Kidney epithelial cell (primary cell): ENCODE measurements at places on chromosomes 11 and 22.
A peak's percentile ranks its signal among the peaks of the same experiment; 100 is the strongest.

DNA sequence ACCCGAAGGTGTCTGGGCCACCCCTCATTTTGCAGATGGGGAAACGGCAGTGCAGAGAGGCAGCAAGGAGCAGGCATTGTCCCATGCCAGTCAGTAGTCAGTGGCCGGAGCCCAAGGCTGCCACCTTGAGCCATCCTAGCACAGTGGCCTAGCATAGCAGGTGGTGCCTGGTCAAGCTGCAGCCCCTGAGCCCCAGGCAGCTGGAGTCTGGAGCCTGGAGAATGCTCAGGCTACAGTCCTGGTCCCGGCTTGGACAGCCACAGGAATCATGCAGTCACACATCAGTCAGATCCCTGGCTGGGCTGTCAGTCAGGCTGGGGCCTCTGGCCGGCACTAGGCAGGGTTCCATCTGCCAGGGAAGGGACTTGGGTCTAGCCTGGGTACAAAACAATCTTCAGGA, 18.6 kb downstream of the KCNC1 start:
- DNase-seq: no peak

DNA sequence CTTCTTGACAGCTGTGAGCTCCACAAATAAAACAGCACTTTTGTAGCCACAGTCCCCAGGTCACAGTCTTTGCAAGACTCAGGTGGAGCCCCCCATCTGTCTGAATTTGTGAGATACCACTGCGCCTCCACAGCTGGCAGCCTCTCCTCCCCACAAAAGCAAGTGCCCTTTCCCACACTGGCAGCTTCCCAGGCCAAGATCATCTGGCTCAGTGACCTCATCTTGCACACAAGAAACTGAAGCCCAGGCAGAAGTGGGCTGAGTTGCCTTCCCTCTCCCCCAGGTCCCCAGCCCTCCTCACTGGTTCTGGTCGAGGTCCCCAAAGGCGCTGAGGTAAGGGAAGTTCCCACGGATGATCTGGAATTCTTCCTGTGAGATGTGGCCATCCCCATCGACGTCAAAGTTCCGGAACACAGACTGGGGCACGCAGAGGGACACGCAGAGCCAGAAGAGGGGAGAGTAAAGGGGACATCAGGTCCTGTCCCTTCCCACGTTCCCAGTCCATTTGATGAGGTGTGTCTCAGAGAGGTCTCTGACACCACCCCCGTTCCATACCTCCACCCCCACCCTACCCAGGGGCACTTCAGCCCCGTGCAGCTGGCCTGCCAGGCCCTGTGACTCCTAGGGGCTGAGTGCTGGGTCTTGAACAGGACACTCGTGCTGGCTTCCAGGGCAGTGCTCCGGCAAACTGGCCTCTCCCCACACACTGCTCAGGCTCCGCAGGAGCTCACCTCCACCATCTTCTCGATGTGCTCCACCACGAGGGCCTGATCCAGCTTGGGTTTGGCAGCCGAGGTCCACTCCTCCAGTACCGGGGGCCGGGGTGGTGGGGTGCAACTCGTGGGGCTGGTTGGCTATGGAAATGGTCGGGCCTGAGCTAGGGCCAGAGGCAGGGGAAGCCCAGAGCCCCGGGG, 8.9 kb downstream of the RASGRP2 start:
- DNase-seq: no peak

DNA sequence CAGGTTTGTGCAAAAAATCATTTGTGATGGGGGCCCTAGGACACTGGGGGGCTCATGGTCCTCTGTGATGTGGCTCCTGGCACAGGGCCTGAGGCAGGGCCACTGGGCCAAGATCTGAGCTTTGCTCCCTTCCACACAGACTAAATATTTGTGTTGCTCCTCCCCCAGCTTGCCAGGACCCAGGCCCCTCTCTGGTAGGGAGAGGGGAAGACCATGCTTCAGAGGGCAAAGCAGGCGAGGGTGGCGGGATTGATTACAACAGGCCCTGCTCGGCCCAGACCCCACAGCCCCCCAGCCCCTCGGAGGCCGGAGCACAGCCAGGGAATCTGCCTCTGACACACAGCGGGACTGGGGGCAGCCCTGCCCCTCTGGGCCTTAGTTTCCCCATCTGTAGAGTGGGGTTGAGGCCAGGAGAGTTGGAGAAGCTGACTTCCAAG, 29.0 kb downstream of the WNT11 start:
- DNase-seq: no peak

DNA sequence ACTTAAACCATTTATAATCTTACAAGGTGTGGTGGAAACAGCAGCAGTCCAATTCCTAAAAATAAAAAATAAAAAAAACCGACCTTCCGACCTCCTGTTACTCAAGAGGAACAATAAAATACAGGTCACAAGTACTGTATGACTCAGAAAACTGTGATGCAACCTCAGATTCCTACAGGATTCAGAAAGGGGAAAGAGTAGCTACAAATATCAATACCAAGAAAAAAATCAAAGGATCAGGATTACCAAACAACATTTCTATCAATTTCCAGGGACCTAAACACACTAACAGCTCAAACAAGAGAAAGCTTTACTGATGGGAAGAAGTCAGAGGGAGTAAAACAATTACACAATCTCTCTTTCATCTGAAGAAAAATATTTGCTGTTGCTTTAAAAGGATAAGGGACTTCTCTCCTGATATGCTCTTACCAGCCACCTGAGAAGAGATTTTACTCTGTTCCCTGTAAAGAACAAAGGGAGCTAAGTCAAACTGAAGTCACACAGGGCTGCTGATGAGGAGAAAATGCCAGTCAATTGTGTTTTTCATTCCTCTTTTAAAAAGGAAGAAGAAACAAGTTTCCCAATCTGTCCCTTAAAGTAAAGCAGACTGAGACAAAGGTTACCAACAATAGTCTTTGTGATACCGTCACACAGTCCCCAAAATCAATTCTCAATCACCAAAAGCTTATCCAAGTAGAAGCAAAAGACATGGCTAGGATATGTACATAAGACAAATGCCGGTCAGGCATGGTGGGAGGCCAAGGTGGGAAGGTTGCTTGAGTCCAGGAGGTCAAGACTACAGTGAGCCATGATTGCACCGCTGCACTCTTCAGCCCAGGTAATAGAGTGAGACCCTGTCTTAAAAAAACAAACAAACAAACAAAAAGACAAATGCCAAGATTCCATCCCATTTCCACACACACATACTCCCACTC, 39.3 kb downstream of the AMBRA1 start:
- DNase-seq: peak; percentile 71

- DNase-seq: no peak
These were observed 243.8 kb downstream of the TMEM135 start for GRCh38 chr11:87281496-87281895.

DNA sequence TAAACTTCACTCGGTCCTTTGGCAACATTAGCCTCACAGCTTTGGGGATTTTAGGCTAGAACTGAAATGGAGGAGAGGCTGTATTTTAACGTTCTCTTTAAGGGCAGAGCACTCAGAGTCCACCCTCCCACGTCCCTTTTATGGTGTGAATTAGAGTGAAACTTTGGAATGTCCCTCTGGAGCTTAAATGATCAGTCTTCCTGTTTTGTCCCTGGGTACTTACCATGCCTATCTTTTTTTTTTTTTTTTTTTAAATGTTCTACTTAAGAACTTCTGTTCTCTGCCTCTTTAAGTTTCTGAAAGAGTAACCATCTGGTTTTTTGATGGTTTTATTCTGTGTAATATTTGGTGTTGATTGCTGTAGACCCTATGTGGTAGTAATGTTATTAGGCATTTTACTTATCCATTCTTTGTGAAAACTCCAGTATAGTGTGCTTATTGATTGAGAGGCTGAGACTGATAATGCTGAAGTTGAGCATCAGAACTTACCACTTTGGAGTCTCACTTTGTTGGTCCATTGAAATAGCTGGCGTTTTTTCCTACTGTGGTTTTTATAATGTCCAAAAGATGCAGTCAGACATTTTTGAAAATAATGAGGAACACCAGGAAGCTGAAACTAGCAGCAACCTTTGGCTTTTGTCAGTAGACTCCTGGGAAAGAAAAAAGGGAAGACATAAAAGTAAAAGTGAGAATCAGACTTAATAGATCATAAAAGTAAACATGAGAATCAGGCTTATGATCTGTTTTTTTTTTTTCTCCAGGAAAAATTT, 11.6 kb downstream of the UVRAG start:
- no peak for DNase-seq

DNA sequence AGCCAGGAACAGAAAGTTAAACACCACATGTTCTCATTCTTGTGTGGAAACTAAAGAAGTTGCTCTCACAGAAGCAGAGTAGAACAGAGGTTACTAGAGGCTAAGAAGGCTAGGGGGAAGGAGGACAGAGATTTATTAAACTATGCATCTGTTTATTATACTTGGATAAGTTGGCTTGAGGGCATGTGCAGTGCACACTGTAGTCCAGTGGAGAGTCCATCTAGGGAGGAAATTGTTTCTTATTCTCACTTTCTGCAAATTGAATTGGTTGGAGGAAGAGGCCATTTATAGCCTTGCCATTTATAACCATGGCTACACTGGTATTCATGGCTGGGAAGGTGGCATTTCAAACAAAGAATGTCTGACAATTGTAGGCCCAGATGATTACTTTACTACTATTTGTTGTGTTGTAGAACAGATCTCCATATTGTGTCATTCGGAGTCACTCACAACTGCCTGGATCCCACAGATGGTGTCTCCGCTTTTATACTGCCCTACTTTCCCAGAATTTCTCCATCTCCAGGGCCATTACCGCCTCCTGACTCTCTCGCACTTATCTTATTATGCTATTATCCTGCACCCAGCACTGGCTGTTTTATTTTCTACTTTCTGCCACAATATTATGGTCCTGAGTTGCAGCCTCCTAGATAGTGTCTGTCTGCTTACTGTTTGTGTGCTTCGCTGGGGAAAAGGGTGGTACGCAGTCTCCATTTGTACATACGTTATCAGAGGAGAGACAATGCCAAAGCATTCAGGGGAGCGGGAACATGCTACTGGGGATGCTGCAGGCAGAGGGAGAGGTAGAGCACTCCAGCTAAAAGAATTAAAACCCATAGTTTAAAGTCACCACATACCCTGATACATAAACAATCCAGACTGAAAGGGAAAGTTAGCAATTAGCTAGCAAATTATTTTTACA, 169.3 kb upstream of the BLID start:
- DNase-seq: no peak

- DNase-seq: no peak
These were observed 18.6 kb upstream of the FOLR1 start for GRCh38 chr11:72173291-72173690.

DNA sequence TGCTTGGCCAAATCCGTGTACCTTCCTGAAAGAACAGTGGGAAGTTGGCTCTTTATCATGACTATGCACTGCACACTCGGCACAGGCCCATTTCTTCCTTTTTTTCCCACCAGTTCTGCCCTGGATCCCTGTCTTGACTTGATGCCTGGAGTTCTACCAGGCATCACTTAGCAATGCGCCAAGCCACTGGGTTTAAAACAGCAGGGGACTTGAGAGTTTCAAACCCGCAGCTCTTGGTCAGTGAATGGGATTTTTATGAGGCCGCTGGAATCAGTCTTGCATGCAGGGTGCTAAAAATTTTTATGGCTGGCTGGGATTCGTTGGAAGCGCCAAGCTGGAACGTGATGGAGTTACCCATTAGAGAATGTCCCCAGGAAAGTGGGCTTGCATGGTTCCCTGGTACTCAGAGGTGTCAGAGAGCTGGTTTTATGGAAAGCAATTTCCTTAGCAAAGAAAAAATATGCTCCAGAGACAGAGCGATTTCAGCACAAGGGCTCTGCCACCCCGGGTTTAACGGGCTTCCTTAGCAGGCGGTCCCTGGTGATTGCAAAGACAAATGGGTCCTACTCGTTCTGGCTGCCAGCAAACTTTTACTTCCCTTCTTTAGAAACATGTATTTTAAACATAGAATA, 432.9 kb downstream of the TENM4 start:
- DNase-seq: no peak

GRCh38 chr11:57667736-57668433, at the start of gene ZDHHC5:
Gene ZDHHC5 (plus strand): TSS chr11:57668114. CDS start chr11:57673091, 4,977 bp downstream.
- peak; percentile 95 for DNase-seq

- DNase-seq: no peak
These were observed 13.7 kb upstream of the SHISAL1 start for GRCh38 chr22:44326491-44326885.

- no peak for DNase-seq
These were observed 23.5 kb upstream of the TMEM123 start for GRCh38 chr11:102476069-102476468.

GRCh38 chr11:124943741-124944140, 7.9 kb upstream of the HEPACAM start:
- DNase-seq: no peak

- DNase-seq: no peak
These were observed 42.0 kb downstream of the FAM83F start for GRCh38 chr22:40036591-40037225.

DNA sequence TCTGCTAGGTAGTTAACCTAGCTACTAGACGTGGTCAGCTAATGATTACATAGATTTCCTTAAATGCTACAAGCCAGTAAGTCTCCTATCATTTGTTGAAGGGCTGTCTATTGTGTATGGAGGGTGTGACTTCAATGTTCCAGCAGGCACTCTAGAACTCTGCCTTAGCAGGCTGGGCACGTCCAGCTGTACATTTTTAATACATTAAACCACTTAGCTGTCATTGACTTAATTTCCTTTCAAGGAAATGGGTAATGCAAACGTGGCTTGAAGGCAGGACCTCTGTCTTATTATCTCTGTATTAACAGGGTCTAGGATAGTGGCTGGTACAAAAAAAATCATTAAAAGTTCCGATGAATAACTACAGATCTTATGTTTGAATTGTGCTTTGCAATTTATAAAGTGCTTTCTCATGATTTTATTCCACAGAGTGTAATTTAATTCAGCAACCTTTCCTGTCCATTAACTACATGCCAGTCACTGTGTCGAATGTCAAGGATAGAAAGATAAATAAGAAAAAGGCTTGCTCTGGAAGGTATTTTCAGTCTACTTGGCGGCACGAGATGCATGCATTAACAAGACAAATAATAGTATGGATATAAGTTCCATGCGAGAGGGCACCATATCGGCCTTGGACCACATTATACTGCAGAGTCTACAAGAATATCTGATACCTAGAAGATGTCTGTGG, 60.3 kb downstream of the APOL3 start:
- no peak for DNase-seq

DNA sequence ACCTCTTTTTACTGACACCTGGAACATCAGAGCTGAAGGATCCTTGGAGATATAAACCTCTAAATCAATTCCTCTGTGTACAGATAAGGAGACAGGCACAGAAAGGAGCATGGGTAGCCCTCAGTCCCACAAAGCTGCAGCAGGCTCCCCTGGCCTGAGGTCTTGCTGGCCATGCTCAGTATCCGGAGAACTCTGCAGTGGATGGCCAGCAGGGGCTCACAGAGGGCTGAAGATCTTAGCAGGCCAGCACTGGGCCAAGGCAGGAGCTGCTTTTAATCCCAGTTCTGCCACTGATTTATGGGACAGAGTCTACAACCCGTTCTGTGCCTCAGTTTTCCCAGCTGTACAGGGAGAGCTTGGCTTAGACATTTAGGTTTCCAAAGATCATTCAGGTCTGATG, 52.6 kb upstream of the LRRC32 start:
- DNase-seq: no peak
